Mucosa of gallbladder (tissue), 1 donor: ENCODE measurements at places on chromosomes 4 and X.

- DNase-seq = no peak
These were observed 94.6 kb downstream of the PPP2R2C start for GRCh38 chr4:6377626-6378492.

DNA sequence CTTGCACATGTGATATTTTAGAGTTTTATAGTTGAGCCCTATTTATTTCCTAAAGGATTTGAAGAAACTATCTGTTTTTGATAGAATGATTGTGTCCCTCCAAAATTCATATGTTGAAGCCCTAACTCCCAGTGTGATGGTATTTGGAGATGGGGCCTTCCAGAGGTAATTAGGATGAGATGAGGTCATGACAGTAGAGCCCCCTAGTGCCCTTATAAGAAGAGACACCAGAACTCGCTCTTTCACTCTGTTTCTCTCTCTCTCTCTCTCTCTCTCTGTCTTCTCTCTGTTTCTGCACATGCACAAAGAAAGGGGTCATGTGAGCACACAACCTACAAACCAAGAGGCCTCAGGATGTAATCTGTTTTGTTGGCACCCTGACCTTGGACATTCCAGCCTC lies 921.9 kb upstream of the DIAPH2 start:
- DNase-seq = no peak

GRCh38 chr4:123889507-123889906 lies 492.9 kb downstream of the SPRY1 start:
- no peak for DNase-seq

DNA sequence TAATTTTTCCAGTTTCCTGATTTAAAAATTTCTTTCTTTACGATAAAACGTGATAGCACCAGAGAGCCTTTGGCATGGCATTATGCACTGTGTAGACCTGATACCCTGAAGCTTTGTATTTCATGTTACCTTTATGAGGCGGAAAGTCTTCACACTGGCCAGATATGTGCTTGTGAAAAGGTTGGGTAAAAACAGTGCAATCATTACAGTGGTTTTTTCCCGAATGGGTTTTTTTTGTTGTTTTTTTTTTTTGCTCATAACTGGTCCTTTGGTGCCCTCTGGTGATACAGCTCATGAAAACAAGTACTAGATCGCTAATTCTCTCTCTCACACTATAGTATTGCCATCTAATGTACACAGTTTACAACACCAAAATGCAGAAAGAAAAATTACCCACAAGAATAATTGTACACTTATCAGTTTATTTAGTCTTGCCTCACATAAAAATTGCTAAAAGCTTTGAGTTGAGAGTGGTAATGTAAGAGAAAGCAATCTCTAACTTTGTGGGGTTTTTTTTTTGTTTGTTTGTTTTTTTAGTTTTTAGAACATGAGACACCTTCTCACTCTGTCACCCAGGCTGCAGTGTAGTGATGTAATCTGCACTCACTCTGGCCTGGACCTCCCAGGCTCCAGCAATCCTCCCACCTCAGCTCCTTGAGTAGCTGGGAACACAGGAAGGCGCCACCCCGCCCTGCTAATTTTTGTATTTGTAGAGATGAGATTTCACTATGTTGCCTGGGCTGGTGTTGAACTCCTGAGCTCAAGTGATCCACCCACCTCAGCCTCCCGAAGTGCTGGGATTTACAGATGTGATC lies 21.3 kb downstream of the SPCS3 start:
- DNase-seq = no peak

GRCh38 chr4:43411226-43411625 lies 518.7 kb downstream of the GRXCR1 start:
- no peak for DNase-seq

- DNase-seq = no peak
These were observed 2051.3 kb downstream of the PCDH7 start for GRCh38 chr4:32771491-32771890.

GRCh38 chr4:185248393-185249039 lies 39.1 kb downstream of the SNX25 start:
- DNase-seq = no peak

DNA sequence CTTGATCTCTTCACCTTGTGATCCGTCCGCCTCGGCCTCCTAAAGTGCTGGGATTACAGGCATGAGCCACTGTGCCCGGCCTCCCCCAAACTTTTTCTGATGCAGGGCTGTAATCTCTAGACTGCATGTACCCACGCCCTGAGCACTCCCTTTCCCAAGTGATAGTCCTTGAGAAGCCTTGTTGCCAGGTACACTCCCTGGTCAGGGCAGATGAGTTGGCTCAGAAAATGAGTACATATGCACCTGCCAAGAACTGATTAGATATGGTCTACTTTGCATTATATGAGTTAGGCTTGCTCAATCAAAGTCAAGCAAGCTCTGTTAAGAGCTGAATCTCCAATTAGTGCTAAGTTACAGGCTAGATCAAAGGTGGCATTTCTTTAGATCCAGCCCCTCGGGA lies 20.3 kb downstream of the APOO start:
- peak; percentile 37 for DNase-seq

DNA sequence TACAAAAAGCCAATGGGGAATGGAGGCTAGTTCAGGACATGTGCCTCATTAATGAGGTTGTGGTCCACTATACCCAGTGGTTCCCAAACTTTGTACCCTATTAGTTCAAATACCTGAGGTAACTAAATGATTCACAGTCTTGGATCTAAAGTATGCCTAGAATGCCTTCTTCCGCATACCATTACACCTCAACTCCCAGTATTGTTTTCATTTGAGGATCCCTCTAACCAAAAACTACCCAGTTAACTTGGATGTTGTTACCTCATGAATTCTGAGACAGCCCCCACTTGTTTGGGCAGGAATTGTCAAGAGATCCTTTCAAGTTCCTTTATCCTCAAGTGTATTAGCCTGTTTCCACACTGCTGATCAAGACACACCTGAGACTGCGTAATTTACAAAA lies 439.2 kb downstream of the PCDH10 start:
- DNase-seq = no peak

GRCh38 chr4:87451537-87451936 lies 29.2 kb downstream of the NUDT9 start:
- DNase-seq = no peak

DNA sequence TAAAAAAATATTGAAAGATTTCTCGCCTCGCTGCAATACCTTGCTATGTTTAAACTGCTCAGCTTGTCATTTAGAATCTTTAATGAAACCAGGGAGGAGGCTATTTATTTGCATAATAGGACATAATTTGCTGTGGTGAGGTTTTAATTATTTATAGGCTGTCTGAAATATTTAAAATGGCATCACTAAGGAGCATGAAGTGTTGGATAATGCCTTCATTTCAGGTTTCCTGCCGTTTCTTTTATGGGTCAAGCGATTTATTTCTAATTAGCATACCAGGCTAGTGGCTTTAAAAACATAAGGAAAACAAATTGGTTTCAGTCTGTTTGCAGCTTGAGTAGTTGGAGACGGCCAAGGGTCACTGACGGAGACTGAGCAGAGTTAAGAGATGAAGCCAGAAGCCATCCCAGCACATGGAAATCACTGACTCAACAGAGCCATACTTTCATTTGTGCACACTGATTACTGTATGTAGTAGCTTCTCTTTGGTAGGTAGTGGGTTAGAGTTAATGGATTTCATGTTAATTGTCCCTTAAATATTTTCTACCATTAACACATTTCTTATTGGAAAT lies 1962.4 kb upstream of the TENM3 start:
- no peak for DNase-seq

- peak; percentile 57 for DNase-seq
These were observed 32.2 kb downstream of the TRMT44 start for GRCh38 chr4:8472689-8473197.

- no peak for DNase-seq
These were observed 348.5 kb upstream of the NR3C2 start for GRCh38 chr4:148790691-148791090.

DNA sequence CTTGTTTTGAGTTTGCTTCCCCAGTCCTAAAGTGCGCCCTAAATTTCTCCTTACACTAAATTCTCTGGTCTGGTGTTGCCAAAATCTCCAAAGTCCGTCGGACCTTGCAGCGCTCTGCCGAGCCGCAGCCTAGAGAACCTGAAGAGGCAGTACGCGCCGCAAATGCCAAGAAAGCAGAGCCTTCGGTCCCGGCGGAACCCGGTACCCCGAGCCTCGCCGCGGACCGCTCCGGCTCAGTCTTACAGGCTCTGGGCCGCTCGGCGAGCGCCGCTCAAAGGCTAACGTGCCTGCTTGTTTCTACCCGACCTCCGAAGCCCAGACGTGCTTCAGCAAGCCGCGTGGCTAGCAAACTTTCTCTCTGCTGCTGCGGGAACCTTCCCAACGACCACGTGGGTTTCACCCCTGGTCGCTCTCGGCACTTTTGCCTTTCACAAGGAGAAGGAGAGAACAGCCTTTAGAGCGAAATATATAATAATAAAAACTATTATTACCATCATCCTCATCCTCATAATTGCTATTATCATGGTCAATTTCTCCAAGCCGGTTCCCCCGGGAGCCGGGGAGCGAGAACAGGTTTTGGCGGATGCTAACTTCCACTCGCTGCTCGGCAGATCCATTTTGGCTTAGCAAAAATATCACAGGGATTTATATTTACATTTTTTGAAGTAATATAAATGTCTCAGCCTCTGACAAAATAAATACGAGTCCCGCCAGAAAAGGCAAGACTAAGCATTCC lies 2.2 kb upstream of the HTR2C start:
- DNase-seq = no peak

DNA sequence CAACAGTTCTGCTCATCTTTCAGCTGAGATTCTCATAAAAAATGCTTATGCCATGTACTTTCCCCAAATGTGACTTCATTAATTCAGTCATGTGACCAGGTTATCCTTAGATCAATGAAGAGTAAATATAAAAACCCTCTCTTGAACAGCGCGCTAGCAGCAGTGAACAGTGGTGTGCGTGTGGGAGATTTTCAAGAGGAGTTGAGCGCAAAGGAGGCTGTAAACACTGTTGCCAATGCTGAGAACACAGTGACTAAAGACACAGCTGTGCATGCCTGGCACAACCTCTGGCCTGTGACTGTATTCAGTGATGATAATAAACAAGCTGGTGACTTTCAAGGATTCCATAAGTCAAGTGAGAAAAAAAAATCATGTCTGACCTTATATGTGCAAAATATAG lies 25.1 kb downstream of the MSX1 start:
- no peak for DNase-seq

DNA sequence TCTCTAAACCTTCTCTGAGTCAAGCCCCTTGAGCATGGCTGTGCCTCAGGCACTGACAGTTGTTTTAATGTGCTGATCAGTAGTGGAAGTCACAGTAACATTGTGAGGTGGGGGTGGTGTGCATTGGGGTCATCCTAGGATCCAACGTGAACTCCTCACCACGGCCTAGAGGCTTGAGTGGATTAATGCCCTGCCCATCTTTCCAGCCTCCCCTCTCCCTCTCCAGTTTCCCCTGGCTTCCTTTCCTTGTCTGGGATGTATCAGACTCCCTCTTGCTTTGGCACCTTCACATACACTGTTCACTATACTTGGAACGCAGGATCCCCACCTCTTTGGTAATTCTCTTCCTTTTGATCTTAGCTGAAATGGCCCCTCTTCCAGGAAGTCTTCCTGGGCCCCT lies 13.3 kb upstream of the PJA1 start:
- DNase-seq = no peak

- no peak for DNase-seq
These were observed 77.5 kb downstream of the IL15 start for GRCh38 chr4:141713771-141714445.

DNA sequence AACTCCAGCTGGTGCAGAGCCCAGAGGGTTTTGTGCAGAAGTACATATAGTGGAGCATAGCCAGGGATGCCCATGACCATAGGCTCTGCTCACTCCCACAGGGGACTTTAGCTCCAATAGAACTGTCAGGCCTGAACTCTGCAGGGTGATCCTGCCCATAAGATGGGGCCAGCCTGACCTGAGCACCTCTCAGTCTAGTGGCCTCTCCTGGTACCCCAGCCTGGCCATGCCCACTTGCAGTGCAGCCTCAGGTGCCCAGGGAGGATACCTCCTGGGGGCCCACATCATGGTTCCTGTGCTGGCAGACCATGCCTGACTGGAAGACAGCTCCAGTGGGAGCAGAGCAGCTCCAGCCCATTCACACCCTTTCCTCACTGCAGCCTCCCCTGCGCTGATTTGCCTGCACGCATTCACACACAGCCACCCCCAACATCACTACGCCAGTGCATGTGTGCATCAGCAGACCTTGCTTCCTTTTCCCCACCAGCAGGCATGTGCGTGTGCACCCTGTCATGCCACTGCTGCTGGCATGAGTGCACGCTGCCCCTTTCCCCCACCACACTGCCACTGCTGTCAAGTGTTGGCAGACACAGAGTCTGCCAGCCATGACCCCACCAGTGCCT lies 53.0 kb upstream of the MMAA start:
- DNase-seq = no peak

DNA sequence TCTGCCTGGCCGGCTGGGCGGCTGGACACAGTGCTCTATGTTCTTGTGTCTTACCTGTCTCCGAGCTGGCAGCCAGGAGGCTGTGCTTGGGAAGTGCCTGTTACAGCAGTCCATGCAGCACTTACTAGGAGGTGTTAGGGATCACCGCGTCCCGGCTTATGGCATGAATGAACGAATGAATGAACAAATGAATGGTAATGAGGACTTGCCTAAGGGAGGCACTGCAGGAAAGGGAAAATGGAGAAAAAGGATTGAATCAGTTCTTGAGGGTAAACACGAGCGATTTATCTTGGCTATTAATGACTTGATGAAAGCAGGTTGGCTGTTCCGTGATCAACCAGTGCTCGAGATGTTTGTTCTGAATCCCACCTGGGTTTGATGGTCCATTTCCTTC lies 31.1 kb downstream of the TBC1D14 start:
- no peak for DNase-seq

GRCh38 chrX:150766351-150767044 lies 73.3 kb downstream of the MTMR1 start:
- DNase-seq = no peak

- no peak for DNase-seq
These were observed 335.2 kb downstream of the TENM3 start for GRCh38 chr4:182578402-182578801.

DNA sequence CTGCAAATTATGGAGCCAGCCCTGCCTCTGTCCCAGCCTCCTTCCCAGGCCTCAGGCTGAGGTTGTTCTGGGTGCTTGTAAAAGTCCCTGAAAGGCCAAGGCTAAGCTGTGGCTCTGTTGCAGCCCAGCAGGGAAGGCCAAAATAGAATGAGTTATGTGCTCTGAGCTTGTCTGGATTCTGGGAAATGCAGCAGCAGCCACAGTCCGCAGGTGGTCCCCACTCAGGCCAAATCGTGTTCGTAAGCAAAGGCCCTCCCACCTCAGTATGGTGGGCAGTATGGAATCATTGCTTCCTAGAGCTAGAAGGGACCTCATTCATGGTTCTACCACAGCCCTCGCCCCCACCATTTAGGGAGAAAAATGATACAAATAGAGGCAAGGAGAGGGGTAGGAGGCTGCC lies 4.7 kb upstream of the TCEAL1 start:
- no peak for DNase-seq

GRCh38 chrX:9558615-9559014 lies 93.8 kb downstream of the TBL1X start:
- DNase-seq = no peak

- no peak for DNase-seq
These were observed 68.7 kb upstream of the PGM2 start for GRCh38 chr4:37757761-37758160.

DNA sequence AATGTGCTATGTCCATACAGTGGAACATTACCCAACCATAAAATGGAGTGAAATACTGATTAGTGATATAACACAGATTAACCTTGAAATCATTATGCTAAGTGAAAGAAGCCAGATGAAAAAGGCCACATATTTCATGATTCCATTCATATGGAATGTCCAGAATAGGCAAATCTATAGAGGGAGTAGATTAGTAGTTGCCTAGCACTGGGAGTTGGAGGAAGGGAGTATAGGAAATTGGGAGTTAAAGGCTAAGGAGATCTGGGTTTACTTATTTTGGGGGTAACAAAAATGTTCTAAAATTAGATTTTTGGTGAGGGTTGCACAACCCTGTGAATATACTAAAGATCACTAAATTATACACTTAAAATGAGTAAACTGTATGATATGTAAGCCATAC lies 26.8 kb downstream of the ENOX2 start:
- no peak for DNase-seq
